ENCODE measurements at places on chromosomes 11 and 22. TPM values are rescaled to one million over a fixed set of nuclear protein-coding genes. Genes with fewer than 3 reads are reported as not detected.

The GVQW3 gene
- 2.9 TPM for total RNA-seq

The PATE2 gene
- total RNA-seq = 0.37 TPM

The TRIM49 gene
- not detected for total RNA-seq

The NPAS4 gene
- not detected for total RNA-seq

The APOBEC3G gene
- 10.4 TPM for total RNA-seq

The MIOX gene
- not detected for total RNA-seq

The PTPRCAP gene
- 1.1 TPM for total RNA-seq

The TENM4 gene
- total RNA-seq = 5.9 TPM

All from subcutaneous preadipocyte (primary cell).